Iris pigment epithelial cell (primary cell): ENCODE measurements at places on chromosomes 12 and 14.

- no peak for DNase-seq
These were observed 63.1 kb downstream of the PLEKHG7 start for GRCh38 chr12:92765871-92766270.

DNA sequence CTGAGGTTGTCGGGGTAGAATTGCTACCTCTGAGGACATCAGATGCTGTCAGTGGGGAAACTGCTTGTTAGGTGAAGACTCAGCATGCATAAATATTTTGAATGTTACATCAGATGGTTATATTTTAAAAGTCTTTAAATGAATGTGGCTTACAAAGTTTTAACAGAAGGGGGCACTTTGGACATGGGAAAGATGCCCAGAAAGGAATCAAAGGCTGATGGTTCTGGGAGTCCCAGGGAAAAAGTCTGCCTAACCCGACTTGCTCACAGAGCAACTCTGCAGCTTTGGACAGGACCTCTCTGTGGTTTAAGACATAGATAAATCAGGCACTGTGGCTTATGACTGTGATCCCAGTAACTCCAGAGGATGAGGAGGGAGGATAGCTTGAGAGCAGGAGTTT, 474.9 kb downstream of the ATP23 start:
- DNase-seq = peak; percentile 86

DNA sequence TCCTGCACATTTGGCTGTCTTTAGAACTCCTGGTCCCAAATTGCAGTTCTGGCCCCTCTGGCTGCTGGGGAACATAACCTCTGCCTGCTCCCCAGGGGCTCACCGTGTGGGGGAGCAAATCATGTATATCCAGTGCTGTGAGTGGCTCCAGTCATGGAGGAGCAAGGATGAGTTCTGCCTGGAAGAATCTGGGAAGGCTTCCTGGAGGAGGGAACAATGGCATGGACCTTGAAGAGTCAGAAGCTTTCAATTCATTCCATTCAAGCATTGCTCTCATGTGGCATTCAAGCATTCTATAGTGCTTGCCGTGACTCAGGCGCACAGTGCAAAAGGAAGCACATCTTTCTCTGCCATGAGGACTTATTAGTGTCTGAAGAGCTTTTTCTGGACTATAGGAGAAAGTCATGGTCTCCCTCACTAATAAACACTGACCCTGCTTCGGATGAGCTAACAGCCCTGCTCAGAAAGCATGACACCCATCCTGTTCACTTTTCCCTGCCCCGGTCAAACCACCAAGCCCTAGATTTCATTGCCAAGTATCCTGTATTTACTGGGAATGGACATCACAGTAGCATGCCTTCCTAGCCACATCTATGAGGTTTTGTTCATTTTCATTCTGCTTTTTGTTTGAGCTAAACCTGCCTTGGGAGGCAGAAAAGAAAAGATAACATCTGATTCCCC, 3.5 kb downstream of the IFI27 start:
- DNase-seq = no peak

- DNase-seq = no peak
These were observed 431.6 kb downstream of the RAD51B start for GRCh38 chr14:68250927-68251768.

DNA sequence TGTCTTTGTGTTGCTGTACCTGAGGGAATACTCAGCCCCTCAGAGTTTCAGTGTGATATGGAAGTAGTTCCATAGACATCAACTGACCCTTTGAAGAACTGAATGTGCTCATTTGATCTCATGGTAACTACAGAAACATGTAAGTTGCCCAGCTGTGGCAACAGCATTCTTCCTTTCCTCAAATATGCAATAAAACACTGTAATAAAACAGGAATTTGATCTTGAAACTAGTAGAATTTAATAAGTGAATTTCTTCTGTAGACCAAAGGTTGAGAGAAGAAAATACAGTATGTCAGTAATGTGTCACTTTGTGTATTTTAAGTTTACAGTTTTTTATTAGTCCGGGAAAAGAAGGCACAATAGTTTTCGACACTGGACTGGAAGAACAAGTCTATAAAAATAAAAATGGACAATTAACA, 31.9 kb downstream of the KCTD10 start:
- peak; percentile 67 for DNase-seq

DNA sequence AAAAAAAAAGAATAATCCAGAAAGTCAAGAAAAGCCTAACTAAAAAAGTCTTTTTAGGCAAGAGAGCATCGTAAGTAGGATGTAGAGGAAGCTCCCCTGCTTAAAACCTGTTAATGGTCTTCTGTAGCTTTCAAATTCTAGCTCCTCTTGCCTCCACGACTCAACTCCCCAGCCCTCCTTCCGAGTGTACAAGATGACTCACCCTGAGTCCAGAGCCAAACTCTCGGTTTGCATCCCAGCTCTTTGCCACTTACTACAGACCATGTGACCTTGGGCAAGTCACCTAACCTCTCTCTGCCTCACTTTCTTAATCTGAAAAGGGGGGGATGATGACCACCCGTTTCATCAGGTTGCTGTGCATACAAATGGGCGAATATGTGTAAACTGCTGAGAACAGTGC, 460.4 kb downstream of the DPF3 start:
- DNase-seq = peak; percentile 61

DNA sequence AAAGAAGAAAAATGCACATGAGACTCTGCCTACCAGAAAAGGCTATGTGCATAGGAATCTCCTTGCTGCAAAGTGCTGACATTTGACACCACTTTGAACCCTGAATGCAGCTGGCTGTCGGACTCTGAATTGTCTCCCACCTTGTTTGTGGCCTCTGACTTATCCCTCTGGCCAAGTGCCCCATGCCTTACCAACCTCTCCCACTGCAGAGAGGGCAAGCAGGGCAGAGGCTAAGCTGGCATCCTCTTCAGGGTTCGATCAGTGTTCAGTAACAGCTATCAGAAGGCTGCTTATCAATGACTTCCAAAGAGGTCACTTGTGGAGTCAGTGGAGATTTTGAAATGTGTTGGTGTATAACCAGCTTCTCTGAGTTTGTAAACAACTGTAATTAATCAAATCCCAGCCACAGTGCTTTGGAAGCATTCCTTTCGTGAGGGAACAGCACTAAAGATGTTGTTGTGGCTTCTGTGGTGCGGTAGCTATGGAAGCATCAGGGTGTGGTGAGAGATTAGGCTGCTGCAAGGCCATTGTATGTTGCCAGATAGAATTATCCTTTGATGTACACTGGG, 22.6 kb upstream of the BMP4 start:
- peak; percentile 33 for DNase-seq

GRCh38 chr14:105411017-105411941, 8.3 kb upstream of the MTA1 start:
- DNase-seq = peak; percentile 42

DNA sequence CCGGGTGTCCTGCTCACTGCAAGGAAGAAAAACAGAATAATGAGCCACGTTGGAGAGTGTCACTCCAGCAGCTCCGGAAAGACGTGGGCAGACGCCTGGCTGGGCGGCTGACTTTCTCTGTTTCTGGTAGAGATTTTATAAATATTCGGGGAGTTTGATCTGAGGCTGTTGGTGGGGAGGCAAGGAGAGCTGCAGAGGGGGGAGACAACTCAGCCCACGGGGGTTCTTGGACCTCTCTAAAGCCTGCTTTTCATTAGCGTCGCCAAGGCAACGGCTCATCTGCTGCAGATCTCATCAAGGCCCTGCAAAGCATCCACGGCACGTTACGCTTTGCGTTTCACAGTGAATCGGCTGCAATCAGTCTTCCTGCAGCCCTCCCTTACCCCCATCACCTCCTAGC, 207.2 kb downstream of the ZFP36L1 start:
- DNase-seq = peak; percentile 32

DNA sequence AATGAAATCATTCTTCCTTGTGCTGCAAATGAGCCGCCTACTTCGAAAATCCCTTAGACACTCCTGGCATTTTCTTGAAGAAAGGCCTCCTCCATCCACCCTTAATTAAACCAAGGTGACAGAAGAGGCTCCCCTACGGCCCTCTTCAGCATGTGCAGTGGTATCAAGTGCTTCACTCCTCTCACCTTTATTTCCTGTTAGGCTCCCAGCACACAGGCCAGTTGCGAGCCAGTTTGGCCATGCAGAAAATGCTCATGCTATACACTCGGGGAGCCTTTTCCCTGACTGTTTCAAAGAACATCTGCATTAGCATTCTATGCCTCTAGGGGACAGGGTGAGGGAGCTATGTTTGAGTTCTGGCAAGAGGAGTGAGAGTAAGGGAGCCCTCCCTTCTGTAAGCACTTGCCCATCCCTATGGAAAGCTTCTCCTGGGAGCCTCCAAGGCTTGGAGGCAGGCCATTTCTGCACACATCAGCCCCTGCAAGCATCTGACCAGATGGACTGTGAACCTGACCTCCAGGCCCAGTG, 291.5 kb downstream of the RPS29 start:
- no peak for DNase-seq

GRCh38 chr14:20970983-20971704, 15.9 kb downstream of the RNASE2 start:
- peak; percentile 85 for DNase-seq

GRCh38 chr12:62761658-62762057, 173.3 kb downstream of the PPM1H start:
- no peak for DNase-seq

DNA sequence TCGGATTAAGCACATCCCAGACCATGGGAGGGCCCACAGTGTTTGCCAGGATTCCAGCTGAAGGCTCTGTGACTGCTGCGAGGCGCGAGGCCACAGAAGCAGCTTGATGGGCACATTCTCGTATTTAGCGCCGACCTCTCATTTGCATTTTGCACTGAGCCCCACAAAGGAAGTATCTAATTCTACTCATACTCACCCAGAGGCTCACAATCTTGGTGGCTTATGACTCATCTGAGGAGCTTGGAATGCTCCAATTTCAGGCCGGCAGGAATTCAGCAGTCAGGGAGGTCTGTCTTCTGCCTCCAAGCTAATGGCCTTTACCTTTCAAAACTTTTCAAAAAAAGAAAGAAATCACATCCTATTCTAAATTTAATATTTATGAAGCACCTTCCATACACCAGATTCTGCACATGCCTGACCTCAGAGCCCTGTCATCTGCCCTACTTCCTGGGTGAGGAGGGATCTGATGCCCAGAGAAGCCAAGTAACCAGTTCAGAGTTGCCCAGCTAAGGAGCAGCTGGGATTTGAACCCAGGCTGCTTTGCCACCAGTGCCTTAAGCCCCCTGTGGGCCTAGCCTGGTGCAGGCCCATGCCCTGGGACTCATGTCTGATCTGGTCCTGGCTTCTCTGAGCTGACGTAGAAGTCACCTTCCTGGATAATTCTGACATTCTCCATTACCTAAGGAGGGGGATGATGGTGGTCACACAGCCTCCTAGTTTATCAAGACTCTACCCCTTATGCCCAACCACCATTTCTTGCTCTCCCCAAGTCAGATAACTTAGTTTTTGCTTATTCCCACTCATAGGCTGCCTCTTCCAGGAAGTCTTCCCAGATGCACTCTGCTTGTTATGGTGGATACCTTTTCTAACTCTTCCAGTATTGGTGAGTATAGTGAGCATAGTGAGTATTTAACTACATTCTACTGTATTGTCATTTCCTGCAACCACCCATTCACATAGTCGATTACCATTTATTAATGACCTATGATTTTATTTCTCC, 198.9 kb downstream of the RBM19 start:
- DNase-seq = peak; percentile 83

DNA sequence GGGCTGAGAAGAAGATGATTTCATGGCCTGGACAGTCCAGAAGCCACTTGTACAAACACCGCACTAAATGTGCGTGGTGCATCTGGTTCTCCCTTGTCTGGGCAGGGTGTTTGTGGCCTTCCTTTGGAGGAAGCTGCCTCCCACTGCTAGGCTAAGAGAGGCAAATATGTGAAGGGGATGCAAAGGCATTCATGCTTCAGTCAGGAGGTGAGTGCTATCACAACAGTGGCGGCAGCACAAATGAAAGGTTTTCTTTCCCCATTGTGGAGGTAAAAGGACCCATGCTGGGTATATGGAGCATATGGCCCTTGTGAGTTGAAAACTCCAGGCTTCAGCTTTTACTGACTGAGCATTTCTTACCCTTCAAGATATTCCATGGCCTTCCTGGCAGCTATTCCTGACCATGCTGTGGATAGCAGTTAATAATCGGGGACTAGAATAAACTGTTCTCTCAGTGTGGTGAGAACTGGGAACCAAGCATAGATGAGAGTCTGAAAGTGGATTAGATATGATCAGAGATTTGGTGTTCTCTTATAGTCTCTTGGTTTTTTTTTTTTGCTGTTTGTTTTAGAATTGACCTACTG, 69.9 kb downstream of the MYRFL start:
- DNase-seq = no peak

GRCh38 chr12:51678086-51678724, 87.2 kb downstream of the SCN8A start:
- peak; percentile 67 for DNase-seq

- DNase-seq = no peak
These were observed 38.6 kb downstream of the DGLUCY start for GRCh38 chr14:91152499-91152898.

- no peak for DNase-seq
These were observed 348.8 kb downstream of the KCNH5 start for GRCh38 chr14:62696331-62696924.

DNA sequence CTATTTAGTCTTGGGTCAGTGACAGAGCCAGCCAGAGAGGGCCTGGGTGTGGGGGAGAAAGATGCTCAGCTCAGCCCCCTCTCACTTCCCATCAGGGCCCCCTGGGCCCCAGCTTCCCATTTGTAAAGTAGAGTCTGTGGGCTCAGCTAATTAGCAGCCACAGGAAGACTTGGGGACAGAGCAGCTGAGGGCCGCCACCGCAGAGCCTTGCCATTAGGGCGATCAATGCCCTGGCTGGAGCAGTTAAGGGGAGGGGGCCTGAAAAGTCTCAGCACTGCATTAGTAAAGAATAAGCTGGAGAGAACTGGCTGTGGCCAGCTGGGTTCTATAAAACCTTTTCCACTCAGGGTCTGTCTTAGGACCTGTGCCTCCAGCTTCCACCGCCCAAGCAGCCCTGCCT, 2.7 kb downstream of the PLEKHD1 start:
- DNase-seq = no peak

GRCh38 chr12:63898764-63899337, 54.4 kb downstream of the SRGAP1 start:
- no peak for DNase-seq

DNA sequence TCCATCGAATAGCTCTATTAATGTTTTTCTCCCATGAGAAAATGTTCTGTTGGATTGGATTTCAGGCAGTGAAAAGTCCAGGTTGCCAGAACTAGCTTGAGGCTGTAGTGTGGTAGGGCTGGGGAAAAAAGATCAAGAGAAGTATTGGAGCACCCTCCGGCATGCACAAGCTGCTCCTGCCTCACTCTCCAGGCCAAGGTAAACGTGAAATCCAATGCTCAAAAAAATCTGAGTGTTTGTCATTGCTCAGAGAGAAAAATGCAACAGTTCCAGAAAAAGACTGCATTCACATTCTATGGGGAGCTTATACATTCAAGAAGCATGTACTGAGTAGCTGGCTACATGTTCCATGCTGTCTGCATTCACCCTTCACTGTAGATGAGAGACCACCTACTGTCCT, 680.9 kb upstream of the TBX3 start:
- DNase-seq = no peak

- peak; percentile 66 for DNase-seq
These were observed 55.0 kb upstream of the NELL2 start for GRCh38 chr12:44930972-44931600.

- no peak for DNase-seq
These were observed 61.4 kb upstream of the ATXN7L3B start for GRCh38 chr12:74476234-74476633.

- DNase-seq = no peak
These were observed 8.8 kb downstream of the DHRS1 start for GRCh38 chr14:24290746-24291145.
